ENCODE measurements at places on chromosomes 5 and 9.

- no peak for DNase-seq
Measured at GRCh38 chr5:68137511-68138140, 77.9 kb upstream of the PIK3R1 start.

GRCh38 chr5:79416499-79416898 lies 97.4 kb downstream of the HOMER1 start:
- DNase-seq, result no peak

DNA sequence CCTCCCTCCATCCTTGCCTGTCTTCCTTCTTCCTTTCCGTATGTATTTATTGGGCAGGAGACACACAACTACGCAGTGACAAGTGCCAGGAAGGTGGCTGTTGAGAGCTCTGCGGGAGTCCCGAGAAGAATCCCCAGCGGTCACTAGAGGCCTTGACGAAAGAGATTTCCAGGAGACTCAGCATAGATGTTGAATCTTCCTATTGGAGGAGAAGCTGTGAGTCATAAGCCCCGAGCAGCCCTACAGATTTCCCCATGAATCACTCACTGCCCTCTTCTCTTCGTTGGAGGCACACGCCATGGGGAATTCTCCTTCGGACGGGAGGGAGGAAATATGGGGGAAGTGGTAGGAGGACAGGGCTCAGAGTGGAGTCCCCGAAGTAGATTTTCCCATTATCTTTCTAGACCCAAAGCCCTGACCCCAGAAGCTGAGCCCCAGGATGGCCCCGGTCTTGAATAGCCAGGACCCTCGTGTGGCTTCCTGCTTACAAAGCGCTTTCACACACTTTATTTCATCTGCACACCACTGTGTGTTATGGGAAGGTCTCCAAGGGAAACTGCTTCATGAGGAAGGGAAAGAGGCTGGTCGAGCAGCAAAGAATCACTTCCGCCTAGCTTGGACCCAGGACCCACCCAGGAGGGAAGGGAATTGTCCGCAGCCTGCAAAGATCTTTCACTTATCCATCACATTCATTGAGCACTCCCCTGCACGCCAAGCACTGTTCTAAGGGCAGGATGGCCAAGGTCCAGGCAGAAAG lies 12.7 kb downstream of the DUSP1 start:
- DNase-seq, result no peak

GRCh38 chr9:107158321-107158720 lies 124.8 kb upstream of the RAD23B start:
- DNase-seq, result no peak

DNA sequence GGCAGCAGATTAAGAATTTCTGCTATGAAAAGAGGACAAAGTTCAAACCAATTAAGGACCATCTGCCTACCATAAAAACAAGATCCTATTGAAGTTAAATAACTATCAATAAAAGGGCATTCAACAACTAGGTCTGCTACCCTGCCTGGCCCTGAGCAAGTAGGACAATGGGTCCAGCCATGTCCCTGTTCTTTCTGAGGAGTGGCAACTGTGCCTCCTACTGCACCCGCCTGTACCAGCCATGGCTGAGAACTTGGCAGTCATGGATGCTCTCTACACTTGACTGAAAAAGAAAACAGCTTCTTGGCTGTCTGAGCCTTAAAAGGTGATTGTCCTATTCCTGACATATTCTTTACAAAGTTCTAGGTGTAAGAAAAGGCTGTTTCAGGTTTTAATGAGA lies 652.4 kb downstream of the PDE4D start:
- DNase-seq, result no peak

GRCh38 chr9:36905101-36906066 lies 128.7 kb downstream of the PAX5 start:
- DNase-seq, result no peak

DNA sequence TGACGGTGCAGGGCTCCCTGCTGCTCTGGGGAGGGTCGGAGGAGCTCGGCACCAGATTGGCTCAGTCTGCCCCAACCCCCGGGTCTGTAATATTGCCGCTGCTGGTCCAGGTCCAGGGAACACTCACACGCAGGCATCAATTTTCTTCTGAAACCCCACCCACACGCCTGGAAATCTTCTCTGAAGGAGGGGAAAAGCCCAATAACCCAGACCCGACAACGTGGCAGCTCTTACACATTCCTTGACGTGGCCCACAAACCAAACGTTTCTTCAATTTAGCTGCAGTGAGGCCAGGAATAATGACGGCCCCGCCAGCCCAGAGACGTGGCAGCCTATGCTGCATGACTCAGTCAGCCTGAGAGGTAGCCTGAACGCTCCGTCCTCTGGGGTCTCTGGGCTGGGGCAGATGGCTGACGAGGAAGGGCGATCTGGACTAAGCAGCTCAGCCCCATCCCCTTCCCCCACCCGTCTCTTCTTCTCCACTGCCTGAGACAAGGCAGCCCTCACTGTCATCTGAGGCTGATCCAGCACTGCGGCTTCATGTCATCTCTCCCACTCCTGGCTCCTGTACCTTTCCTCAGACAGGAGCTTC lies 9.9 kb upstream of the SPARC start:
- DNase-seq, result no peak

DNA sequence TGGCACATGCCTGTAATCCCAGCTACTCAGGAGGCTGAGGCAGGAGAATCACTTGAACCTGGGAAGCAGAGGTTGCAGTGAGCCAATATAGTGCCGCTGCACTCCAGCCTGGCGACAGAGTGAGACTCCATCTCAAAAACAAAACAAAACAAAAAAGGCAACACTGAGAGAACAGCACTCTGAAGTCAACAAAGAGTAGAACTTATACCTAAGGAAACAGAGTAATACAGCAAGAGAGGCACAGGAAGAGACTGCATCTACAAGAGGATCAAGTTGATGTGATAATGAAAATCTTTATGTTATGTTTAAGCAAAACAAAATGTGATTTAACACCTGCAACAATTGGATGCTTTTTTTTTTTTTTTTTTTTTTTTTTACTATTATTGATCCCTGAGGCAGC lies 33.1 kb downstream of the FYB1 start:
- no peak for DNase-seq

DNA sequence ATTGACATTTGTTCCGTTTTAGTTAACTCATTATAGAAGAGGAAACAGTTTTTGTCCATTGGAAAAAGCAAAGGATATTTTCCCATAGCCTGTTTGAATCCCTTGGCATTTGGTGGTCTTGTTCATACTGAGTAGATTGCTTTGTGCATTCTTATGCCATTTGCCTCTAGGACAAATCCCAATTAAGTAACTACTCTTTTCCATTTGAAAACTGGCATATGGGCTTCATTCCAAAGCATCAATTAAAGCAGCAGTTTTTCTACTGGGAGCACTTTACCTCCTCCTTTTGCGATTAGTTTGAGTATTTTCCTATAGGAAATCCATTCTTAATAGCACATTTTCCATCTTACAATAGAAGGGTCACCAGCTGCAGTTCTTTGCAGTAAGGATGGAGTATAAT lies 31.2 kb downstream of the GPR21 start:
- DNase-seq, result no peak

DNA sequence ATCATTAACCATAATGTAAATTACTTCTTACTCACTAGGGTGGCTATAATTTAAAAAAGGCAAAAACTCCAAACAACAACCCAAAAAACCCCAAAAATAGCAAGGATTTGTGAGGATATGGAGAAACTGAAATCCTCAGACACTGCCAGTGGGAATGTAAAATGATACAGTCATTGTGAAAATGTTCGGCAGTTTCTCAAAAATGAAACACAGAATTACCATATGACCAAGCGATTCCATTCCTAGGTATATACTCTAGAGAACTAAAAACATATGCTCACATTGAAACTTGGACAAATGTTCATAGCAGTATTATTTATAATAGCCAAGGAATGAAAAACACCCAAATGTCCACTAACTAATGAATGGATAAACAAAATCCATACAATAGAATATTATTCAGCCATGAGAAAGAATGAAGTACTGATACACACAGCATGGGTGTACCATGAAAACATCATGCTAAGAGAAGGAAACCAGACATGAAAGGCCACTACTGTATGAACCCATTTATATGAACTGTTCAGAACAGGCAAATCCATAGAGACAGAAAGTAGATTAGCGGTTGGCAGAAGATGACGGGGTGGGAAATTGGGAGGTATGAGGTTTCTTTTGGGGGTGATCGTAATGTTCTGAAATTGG lies 119.1 kb downstream of the MAPKAP1 start:
- no peak for DNase-seq

DNA sequence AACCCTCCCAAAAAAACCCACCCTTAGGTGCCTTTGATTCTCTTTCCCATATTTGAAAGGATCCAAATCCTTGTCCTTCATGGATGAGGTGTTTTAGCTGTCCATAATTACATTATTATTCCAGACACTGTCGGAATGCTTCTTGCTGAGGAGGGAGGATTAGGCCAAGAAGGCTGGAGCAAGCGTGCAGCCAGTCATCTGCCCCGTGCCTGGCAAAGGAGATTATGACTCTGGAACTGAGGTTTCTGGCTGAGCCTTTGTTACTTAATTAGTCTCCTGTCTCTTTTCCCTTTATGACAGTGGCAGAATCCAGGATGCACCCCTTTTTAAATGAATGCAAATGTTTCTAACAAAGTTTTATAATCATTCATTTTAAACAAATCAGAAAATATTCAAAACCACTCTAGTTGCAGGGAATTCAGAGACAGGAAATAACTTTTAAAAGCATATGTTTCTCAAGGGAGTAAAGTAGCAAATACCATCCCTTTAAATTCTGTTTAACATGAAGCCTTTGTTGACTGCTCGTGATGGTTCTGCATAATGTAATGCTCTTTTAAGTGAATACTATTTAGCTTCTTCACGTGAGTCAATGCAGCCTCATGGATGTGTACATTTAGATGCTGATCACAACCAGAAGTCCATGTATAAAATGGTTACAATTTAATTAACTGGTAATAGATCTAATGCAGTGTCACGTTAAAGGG lies 69.8 kb downstream of the GALNT10 start:
- no peak for DNase-seq

DNA sequence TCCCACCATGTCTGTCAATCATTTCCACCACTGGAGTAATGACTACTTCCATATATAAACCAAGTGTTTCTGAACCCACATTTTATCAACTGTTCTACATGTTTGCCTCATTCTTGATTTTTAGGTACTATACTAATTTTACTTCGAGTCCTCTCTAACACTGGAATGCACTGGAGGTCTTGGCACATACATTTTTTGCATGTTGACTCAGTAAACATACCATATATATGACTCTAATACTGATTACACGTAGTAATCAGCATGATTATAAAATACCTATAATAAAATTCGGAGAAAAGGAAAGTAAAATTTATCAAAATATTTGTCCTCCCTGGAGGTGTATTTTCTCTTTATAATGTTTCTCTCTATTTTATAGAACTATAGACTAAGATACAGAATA lies 621.7 kb upstream of the NUDT12 start:
- no peak for DNase-seq

DNA sequence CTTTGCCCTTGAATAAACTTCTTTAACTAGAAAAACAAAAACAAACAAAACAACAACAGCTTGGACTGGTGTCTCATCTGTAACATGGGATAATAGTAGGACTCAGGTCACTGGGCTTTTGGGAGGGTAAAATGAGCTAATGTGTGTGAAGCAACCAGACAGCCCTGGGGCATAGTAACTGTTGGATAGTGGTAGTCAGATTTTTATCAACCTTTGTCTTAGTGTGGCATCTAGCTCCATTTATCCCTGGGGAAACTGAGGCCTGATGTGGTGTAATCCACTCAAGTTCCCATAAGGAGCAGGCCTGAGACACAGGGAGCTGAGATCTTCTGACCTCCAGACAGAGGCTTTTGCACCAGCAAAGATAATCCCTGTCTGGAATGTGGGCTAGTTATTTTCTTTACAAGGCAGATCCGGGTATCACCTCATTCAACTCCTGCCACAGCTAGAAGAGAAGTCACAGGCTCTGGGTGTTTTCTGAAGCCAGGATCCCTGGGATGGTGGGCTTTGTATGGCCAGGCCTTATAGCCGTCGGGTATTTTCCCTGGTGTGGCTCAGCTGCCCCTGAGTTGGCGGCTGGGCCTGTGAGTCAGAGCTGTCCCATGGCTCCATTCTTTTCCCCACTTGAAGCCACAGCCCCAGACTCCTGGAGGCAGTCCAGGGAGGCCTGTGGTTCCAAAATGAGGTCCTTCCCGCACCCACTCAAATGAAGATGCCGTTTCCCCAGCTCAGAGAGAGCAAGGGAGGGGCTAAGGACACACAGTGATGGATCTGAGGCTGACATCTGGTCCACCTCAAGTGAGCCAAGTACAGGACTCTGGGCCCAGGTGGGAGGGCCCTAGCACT lies 26.1 kb upstream of the CSF1R start:
- no peak for DNase-seq

DNA sequence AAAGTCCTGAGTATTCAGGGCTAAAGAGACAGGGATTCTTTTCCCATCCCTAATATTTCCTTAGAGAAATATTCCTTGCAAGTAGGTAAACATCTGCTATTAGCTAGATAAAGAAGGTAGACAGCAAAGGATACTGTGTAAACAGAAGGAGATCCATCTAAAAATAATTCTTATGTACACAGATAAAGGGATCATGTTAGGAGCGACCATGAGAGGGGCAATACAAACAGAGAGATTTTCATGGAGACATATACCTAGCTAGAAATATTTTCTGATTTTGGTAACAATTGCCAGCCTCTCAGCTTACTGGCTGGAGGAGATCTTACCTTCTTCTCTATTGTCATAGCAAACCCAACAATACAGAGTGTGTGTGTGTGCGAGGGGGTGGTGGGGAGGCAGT lies 184.6 kb upstream of the DMAC1 start:
- DNase-seq, result no peak

DNA sequence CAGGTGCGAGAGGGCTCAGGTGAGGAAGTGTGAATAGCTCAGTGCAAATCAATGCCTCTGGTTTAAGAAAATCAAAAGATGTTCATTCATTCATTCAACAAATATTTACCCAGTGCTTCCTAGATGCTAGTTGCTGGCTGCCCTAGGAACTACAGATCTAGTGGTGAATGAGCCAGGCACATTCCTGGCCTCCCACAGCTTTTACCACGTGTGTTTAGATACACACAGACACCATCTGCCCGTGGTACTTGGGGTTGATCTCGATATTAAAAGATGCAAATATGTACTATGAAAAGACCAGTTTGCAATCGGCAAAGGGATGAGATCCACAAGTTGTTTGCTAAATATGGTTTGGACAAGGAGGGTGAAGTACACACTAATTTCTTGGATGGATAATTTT lies 78.2 kb downstream of the GTF3C4 start:
- no peak for DNase-seq

DNA sequence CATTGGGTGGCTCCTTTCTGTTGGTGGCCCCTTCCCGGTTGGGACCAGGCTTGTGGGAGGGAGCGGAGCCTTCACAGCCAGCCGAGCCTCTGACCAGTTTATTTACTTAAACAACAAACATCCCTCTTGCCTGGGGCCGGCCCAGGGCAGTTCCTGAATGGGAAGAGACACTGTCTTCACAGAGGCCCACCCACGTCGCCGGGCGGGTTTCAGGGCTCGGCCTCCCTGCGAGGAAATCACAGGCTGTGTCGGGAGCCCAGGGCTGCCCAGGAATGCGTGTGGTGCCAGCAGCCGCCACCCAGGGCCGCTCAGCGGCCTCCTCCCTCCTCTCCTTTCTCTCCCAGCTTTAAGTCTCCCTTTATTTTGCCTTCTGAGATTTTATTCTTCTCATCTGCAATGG lies 132.5 kb downstream of the HSD17B3 start:
- no peak for DNase-seq

- no peak for DNase-seq
Measured at GRCh38 chr5:63686938-63687337, 275.3 kb downstream of the HTR1A start.
